EL (cell line): ENCODE measurements at places on chromosomes 3 and 15.

GRCh38 chr3:174957551-174958001, 98.4 kb downstream of the NAALADL2 start:
- peak; percentile 55 for DNase-seq

- peak; percentile 95 for DNase-seq
Measured at GRCh38 chr15:62928242-62928999, 114.1 kb upstream of the TPM1 start.

GRCh38 chr3:144499001-144499930, 527.6 kb downstream of the DIPK2A start:
- DNase-seq, result no peak

DNA sequence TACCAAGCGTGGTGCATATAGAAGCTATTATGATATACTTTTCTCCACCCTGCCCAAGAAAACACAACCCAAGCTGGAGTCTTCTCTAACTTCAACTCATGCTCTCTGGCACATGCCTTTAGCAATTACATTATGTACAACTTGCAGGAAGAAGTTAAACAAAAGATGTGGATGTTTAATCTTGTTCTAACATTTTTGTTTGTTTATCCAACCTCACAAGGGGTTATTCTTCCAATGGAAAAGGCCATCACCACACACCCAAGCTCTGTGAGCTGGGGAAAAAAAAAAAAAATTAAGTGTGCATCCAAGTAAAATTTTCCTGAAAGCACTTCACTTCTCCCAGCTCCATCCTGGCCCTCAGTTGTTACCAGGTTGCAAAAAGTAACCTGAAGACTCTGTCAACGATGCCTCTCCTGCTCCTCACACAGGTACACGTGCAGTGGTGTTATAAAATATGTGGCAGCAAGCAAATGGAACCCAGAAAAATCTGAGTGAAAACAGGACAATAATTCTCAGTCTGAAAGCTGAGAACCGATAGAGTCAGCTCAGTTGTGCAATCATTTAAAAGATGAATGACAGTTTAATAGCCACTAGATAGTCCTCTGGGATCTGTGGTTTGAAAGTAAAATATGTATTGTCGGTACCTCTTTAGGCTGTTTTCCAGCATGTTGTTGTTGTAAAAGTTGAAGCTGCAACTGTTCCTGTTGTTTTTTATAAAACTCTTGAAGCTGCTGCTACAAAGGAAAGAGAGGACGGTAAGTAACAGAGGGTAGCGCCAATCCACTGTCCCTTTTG, 531.4 kb downstream of the FOXP1 start:
- peak; percentile 53 for DNase-seq

DNA sequence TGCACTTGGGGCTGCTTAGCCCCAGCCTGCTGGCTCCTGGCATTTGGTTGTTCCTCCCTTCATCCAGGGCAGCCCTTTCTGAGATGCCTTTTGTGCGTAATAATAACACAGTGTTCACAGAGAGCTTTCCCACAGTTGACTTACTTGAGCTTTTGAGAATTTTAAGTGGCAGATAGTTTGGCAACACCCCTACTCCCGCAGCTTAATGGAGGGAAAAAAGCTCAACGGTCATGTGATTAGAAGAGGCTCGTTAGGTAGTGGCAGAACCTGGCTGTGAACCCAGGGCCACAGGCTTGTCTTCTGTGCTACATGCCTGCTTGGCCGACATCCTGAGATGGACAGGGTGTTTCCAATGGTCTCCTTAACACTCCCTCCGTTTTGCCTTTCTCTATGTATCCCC, 4.7 kb downstream of the KBTBD13 start:
- no peak for DNase-seq

GRCh38 chr3:58824285-58824684, 157.7 kb upstream of the FAM3D start:
- DNase-seq, result peak; percentile 60

DNA sequence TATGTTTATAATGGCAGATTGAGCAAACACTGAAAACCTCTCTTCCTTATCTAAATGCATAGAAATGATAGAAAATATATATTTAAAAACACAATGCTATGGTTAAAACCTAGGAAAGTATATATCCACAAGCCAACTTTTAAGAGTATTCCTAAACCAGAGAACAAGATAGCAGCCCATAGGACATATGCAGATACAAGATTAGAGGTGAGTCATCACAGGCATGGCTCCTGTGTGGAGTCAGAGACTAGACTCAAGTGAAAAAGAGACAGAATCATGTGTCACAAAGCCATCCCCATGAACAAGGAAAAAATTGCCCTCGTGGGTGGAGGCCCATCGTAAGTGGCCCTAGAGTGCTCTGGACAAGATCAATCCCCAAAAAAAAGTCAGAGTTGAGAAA, 199.4 kb upstream of the PPP2R3A start:
- DNase-seq, result no peak

- DNase-seq, result no peak
Measured at GRCh38 chr15:99562238-99562637, 3.5 kb upstream of the MEF2A start.

- no peak for DNase-seq
Measured at GRCh38 chr15:69725957-69726356, 273.3 kb downstream of the RPLP1 start.

GRCh38 chr15:36978625-36979024, 121.7 kb downstream of the MEIS2 start:
- DNase-seq, result no peak

- no peak for DNase-seq
Measured at GRCh38 chr15:65906396-65906795, 37.1 kb downstream of the RAB11A start.

GRCh38 chr3:148648685-148649352, 48.9 kb upstream of the AGTR1 start:
- DNase-seq, result peak; percentile 82

DNA sequence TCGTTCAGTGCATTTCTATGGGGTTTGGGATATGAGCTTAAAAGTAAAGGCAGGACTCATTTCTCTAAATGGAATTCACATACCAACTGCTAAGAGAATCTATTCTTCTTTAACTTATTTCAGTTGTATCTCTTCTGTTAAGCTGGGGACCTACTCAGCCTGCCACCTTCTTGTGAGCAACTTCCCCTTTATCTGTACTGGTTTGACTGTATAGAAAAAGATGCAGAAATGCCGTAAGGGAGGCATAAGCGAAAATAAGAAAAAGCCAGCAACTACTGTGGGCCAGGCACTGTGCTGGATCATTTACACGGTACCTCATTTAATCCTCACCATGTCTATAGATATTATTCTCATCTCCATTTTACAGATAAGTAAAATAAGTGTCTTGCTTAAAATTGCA, 38.4 kb downstream of the RBMS3 start:
- DNase-seq, result no peak

GRCh38 chr3:63955036-63955650, 43.0 kb upstream of the SCAANT1 start:
- DNase-seq, result no peak

- no peak for DNase-seq
Measured at GRCh38 chr3:31252216-31253185, 280.2 kb upstream of the STT3B start.

DNA sequence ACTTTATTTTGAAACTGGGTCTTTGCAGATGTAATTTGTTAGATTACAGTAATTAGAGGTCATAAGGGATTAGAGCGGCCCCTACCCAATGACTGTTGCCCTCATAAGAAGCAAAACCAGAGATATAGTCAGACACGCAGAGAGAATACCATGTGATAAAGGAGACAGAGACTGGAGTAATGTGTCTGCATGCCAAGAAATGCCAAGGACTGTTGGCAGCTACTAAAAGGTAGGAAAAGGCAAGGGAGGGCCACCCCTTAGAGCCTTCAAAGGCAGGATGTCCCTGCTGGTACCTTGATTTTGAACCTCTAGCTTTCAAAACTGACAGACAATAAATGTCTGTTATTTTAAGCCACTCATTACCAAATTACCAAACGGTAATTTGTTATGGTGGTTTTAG, 548.2 kb downstream of the FHIT start:
- DNase-seq, result no peak

- DNase-seq, result no peak
Measured at GRCh38 chr15:51735228-51736010, 2.0 kb downstream of the LYSMD2 start.

- DNase-seq, result peak; percentile 20
Measured at GRCh38 chr3:22542311-22542710, 660.8 kb upstream of the UBE2E2 start.

GRCh38 chr3:128326051-128326823, 140.5 kb downstream of the DNAJB8 start:
- DNase-seq, result no peak

DNA sequence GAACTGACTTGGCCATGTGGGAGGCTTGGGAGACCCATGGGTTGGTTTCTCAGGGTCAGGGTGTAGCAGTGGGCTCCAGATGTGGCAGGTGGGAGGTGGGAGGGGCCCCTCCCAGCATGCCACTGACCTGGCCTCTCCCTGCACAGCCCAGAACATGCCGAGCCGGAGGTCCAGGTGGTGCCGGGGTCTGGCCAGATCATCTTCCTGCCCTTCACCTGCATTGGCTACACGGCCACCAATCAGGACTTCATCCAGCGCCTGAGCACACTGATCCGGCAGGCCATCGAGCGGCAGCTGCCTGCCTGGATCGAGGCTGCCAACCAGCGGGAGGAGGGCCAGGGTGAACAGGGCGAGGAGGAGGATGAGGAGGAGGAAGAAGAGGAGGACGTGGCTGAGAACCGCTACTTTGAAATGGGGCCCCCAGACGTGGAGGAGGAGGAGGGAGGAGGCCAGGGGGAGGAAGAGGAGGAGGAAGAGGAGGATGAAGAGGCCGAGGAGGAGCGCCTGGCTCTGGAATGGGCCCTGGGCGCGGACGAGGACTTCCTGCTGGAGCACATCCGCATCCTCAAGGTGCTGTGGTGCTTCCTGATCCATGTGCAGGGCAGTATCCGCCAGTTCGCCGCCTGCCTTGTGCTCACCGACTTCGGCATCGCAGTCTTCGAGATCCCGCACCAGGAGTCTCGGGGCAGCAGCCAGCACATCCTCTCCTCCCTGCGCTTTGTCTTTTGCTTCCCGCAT, 7.9 kb upstream of the STAB1 start:
- DNase-seq, result no peak

DNA sequence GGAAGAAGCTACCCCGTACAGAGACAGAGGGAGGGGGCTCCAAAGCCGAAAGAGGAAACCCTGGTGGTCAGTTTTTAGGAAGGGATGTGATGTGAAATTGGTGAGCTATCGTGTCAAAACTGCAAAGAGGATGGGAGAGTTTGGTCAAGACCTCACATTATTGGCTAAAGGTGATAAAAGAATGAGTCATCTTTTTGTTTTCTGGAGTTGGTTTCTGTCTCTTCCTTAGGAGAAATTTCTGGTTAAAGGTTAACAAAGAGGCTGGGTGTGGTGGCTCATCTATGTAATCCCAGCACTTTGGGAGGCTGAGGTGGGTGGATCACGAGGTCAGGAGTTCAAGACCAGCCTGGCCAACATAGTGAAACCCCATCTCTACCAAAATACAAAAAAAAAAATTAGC, 217.8 kb upstream of the CBLB start:
- DNase-seq, result no peak

DNA sequence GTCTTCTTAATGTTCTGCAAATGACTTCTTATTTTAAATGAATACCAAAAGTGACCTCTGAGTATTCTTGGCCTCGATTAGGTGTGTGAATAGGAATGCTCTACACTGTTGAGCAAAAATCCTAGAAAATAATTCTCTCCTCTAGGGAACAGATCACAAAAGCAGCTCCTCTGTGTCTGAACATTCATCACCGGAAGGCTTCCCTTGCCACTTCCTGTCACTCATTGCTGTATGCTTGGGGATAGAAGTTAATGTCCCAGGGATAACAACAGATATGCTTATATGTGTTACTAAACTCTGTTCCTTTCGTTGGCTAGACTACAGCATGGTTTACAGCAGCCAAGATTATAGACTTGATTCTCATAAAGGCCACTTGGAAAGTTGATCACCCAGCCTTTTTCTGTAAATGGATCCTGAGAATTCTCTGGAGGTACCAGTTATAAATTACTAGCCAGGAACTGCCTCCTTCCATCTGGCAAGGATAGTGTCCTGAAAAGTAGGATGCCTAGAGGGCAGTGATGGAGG, 16.0 kb upstream of the PTX3 start:
- no peak for DNase-seq

GRCh38 chr3:142890592-142890991, 1.7 kb upstream of the PCOLCE2 start:
- no peak for DNase-seq

GRCh38 chr15:42402455-42403205, 43.3 kb downstream of the CAPN3 start:
- DNase-seq, result no peak

- no peak for DNase-seq
Measured at GRCh38 chr15:40598672-40599071, 4.6 kb downstream of the KNL1 start.

DNA sequence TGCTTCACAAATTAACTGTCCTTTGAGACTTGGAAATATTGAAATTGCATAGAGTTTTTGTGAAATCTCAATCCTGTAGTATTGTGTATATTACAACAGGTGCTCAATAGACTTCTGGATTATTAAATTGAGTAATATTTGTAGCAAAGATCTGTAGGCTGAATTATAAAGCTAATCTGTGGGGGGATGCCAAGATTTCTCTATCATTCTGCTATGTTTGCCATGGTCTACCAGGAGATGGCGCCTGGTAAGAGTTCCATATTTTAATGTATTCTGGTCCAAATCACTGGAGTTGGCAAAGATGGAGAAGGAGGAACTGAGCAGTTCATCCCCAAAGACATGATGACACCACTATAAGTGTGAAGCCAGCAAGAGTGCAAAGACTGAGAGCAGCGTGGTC, 340.9 kb upstream of the TPRG1 start:
- DNase-seq, result peak; percentile 34

- no peak for DNase-seq
Measured at GRCh38 chr15:85063522-85064079, 81.9 kb downstream of the PDE8A start.

DNA sequence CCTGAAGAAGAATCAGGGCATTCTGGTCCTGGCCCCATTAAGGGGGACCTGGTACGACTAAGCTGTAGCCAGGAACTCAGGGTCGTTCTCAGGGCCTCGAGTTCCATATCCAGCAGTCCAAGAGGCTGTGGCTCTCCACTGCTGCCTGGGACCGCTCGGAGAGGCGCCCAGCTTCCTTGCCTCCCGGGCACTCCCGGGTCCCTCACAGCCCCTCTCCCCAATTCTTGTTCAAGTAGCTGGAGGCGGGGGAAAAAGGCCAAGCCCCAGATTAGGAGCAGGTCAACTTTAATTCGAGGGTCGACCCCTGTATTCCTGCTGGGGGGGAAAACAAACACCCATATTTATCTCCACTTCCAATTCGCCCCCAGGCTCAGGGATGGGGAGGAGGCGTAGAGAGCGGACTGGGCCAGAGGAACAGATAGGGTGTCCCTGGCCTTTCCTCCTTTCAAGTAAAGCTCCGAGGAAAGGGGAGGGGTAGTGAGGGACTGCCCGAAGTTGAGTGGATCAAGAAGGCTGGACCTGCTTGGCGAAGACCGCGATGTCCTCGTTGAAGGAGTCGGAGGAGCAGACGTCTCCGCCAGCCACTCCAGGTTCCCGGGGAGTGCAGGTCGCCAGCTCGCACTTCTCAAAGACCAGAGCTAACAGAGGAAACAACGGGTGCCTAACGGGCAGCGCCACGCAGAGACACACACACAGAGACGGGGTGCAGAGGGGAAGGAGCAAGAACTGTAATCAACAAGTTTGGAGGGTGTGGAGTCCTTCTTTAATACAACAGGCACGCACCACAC, 4.4 kb downstream of the MEIS2 start:
- DNase-seq, result no peak

- peak; percentile 13 for DNase-seq
Measured at GRCh38 chr15:65940618-65940909, 71.3 kb downstream of the RAB11A start.

- DNase-seq, result no peak
Measured at GRCh38 chr3:166570102-166570501, 732.9 kb upstream of the BCHE start.
